Stimulated activated CD4-positive, alpha-beta T cell treated with anti-CD3 and anti-CD28 coated beads, TNF-alpha, amount 100 ng/mL, for 24 hours (primary cell): ENCODE measurements at places on chromosomes 1 and 21.

DNA sequence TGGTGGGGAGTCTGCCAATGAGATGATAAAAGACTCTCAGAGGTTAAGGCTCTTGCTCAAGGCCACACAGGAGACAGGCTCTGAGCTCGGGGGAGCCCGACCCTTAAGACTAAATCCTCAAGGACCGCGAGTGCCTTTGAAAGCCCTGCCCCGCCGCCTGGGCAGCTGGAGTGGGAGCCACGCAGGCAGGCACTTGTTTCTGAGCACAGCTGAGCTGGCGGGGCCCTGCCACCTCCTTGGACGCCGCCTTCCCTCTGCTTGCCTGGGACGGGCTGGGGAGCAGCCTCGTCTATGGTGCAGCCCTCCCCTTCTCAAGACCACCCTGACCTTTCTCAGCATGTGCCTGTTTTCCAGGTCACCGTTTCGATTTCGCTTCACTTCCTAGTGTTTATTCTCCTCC, 169.3 kb downstream of the CAMTA1 start:
- no peak for DNase-seq

DNA sequence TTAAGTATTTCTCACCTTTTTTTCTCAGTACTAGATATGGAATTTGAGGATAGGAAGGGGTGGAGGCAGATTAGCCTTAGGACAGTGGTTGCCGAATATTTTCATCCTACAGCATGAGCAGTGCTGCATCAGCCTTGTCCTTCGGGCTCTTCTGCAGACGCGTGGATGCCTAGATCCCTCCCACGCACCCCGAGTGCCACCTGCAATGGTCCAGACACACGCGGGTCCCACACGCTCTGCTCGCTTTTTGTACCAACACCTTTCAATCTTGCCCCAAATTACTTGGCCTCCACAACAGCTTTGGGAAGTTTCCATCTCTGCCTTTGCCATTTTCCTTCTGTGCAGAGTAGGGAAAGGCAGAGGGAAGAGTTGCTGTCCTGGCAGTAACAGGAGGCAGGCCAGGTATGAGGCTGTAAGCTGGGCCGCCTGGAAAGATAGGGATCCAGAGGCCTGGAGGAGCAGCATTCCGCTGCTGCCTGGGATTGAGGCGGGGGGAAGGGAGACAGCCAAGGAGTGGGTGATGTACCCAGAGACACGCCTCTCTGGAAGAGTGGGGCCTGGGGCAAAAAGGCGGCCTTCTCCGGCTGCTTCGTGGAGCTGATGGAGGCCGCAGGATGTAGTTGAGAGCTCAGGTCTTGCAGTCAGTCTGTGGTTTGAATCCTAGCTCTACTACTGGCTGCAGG, 467.7 kb downstream of the KIF26B start:
- DNase-seq: no peak

- DNase-seq: no peak
Measured at GRCh38 chr1:227895828-227896685, 51.7 kb downstream of the WNT9A start.

GRCh38 chr1:169138866-169139670, 32.6 kb downstream of the ATP1B1 start:
- DNase-seq: no peak

DNA sequence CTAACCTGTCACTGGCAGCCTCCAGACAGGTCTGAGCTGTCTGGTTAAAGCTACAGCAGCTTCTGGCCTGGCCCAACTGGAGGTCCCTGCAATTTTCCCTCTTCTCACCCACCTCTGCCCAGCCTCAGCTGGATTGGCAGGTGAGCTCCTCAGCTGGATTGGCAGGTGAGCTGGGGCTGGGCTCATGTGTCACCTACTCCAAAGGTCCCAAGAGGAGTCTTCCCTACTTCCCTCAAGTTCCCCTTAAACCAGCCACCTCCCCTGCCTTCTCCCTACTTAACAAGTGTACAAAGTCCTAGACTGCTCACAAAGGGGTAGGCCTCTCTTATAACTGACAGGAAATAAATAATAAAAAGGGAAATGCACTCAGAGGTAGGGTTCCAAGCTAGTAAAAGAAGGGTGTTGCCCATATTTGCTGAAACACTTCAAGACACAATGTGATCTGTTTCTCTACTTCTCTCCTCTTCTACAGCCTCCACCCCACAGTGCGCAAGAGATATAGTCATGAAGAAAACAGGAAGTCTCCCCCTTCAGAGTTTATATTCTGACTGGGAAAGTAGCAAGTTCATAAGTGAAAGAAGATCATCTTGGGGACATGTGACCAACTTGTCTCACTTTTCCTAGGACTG, at the start of gene GPA33:
Gene GPA33 (minus strand): TSS at position 64 of the 629 bp plus-strand sequence. CDS start 90 bp downstream, outside the sequence.
- no peak for DNase-seq

- DNase-seq: no peak
Measured at GRCh38 chr1:71766748-71767147, 515.6 kb downstream of the NEGR1 start.

- DNase-seq: no peak
Measured at GRCh38 chr1:155890251-155890650, 20.9 kb downstream of the RIT1 start.

DNA sequence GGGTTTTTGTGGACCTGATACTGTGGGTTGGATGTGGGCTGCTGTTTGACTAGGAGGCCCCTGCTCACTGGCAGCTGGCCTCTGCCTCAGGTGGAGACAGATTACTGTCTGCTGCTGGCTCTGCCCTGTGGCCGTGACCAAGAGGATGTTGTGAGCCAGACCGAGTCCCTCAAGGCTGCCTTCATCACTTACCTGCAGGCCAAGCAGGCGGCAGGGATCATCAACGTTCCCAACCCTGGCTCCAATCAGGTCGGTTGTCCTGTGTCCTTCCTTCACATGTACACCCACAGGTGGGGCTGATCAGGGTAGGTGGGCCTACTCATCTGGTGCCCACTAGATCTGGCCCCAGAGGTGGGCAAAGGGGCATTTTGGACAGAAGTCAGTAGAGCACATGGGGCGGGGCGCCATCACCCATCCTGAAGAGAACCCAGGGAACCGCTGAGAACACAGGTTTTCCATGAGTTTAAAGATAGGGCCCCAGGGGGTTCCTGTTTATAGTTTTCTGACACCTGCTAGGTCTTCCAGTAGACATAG, 37.2 kb downstream of the ZBTB17 start:
- DNase-seq: no peak

DNA sequence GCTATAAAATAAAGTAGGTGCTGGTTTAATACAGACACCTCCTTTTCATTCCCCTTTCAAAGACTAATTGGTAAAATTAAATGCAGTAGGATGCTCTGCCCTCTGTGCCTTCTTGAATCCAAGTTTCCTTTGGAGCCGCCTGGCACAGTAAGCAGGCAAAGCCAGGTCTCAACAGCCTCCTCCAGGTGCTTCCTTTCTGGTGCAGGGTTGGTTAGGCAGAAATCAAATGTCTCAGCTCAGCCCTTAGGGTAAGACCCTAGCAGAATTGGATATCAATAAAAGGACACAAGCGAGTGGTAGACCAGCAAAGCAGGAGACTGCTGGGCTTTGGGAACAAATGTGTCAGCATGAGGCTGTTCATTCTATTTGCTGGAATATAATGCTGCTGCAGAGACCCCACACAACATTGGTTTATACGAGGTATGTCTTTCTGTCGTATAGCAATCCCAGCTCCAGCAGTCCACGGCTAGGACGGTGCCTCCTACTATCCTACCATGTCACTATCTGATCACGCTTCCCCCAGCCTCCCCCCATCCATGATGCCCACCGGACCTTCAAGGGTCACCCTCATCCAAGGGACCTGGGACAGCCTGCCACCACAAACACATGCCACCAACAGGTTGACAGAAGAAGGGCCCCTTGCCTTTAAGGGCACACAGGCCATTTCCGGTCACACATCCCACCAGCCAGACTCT, 58.4 kb downstream of the CAPN2 start:
- no peak for DNase-seq

- DNase-seq: no peak
Measured at GRCh38 chr1:196180847-196181593, 427.2 kb downstream of the KCNT2 start.

GRCh38 chr21:41519806-41520559, 12.0 kb upstream of the TMPRSS2 start:
- no peak for DNase-seq

- DNase-seq: no peak
Measured at GRCh38 chr1:57157818-57158603, 192.2 kb upstream of the C8B start.

DNA sequence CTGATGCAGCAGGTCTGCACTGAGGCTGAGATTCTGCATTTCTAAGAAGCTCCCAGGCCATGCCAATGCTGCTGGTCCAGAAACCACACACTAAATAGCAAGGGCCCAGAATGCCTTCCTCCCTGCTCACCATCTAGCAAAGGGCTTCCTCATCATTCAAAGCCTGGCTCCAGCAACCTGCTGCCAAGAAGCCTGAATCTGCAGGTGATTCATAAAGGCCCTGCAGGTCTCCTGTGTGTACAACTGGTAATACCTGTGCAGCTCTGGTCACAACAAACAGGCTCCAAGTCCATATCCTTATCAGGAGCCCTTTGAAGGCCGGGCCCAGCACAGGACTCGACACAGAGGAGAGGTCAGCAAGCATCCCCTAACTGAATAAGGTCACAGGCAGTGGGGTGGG, 26.7 kb downstream of the GLIS1 start:
- no peak for DNase-seq

DNA sequence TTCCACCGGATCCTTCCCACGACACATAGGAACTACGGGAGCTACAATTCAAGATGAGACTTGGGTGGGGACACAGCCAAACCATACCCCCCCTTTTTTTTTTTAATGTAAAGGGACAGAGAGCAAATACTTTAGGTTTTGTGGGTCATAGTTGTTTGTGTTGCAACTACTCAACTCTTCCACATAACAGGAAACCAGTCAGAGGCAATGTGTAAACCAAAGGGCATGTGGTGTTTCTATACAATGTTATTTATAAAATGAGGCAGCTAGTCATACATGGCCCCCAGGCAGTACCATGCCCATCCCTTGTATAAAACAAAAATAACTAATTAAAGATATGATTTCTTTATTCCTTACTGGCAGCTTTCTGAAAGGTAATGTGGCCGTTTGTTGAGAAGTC, 845.4 kb upstream of the ADAMTS5 start:
- no peak for DNase-seq

- DNase-seq: no peak
Measured at GRCh38 chr1:244080343-244080929, 29.4 kb downstream of the ZBTB18 start.

- no peak for DNase-seq
Measured at GRCh38 chr1:40396420-40396819, 22.9 kb downstream of the SMAP2 start.

DNA sequence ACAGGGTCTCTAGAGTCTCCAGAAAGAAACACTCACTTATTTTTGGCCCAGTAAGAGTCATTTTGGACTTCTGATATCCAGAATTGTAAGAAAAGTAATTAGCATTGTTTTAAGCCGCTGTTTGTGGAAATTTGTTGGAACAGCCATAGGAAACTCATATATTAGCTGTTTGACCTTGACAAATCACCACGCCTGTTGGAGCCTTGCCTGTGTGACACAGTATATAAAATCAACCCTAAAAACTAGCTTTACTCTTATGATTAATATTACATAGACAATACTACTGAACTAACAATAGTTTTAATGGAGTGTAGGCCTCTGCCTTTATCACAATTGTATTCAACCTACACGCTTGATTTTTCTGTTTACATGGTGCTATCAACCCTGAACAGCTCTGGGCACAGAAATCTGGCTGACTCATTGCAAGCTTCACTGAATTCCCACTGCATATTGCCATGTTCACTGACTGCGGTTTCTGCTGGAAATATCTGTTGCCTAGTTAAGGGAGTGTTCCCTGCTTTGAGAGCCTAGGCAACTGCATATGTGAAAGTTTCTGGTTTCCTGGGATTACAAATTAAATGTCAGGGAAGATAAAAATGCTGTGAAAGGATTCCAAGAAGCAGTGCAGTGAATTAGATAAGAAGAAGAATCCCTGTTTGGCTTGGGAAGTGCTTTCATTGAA, 419.5 kb upstream of the DEPDC1 start:
- DNase-seq: no peak

- no peak for DNase-seq
Measured at GRCh38 chr1:46675549-46676314, 4.1 kb downstream of the TEX38 start.

GRCh38 chr1:35852241-35852640, 30.8 kb upstream of the AGO1 start:
- DNase-seq: no peak

- no peak for DNase-seq
Measured at GRCh38 chr1:201450721-201451291, 18.2 kb downstream of the PHLDA3 start.

GRCh38 chr1:94805912-94806311, 14.2 kb upstream of the SLC44A3 start:
- peak; percentile 22 for DNase-seq
